ENCODE measurements at places on chromosomes 7 and 10. TPM values are rescaled to one million over a fixed set of nuclear protein-coding genes. Genes with fewer than 3 reads are reported as not detected.
A peak's percentile ranks its signal among the peaks of the same experiment; 100 is the strongest.

DNA sequence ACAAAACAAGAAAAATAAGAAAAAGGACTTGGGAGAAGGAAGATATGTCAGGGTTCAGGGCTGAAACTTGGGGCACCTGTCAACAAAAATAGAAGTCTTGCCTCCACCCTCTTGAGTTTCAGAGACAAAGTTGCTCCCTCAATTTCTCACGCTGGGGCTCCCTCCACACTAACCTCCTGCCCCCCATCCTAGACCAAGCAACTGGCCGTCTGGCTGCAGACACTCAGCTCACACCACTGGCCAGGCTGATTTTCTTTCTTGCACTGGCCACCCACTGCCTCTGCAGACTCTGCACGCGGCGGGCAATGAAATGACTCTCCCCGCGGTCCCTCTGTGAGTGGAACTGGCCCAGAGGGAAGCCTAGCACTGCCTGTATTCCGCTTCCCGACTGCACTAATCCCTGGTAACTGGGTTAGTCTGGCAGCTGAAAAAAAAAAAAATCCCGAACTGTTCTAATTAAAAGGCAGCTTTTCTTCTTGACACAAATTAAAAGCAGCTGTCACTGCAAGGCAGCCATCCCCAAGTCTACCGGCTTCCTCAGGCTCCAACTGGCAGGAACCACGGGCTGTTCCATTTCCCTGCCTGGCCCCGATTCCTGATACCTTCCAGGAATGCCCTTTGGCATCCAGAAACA lies 83.5 kb downstream of the SPDYE5 start:
- no peak for DNase-seq
- H3K4me3 ChIP-seq, result no peak overlapping the region
- H3K4me1 ChIP-seq, result no peaks in the 10 kb centered on the region

DNA sequence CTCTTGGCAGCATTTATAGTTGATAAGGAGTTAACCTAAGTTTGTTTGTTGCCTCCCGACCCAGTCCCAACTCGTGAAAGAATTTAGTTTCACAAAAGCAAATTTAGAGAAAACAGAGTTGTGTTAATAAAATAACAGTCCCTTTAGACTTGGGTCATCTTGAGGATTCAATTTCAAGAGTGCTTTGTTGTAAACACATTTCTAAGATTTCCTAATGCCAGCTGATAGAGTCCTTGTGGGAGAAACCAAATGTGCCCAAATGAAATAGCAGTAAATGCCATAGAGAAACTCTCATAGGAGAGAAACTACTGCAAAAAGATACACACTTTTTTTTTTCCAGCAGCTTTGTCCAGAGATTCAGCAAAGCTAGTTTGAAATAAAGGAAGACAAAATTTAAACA lies 211.3 kb upstream of the BMPER start:
- H3K27me3 ChIP-seq, result no peaks in the 10 kb centered on the region
- H3K4me3 ChIP-seq, result no peak overlapping the region
- no peaks in the 10 kb centered on the region for H3K36me3 ChIP-seq
- no peak for DNase-seq
- no peak overlapping the region for H3K27ac ChIP-seq

DNA sequence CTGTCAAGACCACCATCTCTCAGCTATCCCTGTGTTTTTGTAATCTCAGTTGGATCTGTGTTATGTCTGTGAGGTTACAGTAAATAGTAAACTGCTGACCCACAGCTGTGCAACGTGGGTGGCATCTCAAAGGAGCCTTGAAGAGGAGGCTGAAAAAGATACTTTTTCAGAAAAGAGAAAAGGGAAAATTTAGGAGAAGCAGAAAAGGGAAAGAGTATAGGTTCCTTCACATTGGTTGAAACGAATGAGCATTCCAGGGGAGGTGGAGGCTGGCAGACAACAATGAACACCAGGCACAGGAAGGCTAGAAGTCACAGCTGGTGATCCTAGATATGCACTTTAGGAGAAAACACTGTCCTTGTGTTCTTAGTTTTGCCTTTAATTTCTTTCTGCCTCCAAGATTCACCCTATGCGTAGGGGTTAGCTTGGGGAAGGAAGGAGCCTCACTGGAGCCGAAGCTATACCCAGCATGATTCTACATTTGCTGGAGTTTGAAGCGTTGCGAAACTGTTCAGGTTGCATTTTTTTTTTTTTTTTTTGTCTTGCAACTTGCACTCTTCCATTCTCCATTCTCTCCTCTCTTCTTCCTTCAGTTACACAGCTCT lies 18.3 kb downstream of the CPED1 start:
- peaks cover 3% of the 10 kb centered on the region for H3K4me1 ChIP-seq
- H3K27me3 ChIP-seq, result peaks cover 3% of the 10 kb centered on the region
- DNase-seq, result no peak
- H3K4me3 ChIP-seq, result no peak overlapping the region
- H3K36me3 ChIP-seq, result no peaks in the 10 kb centered on the region

DNA sequence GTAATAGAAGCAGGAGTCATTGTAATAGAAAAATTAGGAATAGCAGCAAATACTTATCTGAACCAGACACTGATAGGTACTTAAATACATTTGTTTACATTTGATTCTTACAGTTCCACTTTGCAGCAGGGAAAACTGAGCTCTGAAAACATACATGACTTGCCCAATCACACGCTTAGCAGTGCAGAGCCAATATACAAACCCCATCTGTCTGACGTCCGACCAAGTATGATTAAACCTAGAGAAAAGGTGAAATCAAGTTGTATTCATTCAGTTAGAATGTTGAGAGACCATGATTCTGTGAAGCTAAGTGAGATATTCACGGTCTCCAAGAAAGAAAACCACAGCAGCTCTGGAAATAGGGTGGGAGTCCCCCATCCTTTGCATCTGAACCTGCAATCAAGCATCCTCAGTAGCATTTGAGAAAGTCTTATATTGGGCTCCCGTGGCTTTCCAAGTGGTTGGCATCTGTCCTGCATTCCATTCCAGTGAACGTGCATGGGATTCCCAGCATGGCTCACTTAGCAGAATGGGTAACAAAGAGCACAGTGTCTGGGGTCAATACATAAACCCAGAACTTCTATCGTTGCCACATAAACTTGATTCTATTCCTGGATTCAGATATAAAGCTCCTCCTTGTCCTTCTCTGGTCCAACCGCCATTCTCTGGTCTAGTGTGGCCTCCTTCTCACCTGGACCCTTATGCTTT lies 148.7 kb upstream of the RSU1 start:
- no peak overlapping the region for H3K4me3 ChIP-seq
- H3K36me3 ChIP-seq, result no peaks in the 10 kb centered on the region
- no peak overlapping the region for H3K27ac ChIP-seq
- H3K4me1 ChIP-seq, result peaks cover 5% of the 10 kb centered on the region

GRCh38 chr7:43570688-43571365 lies 12.1 kb upstream of the STK17A start:
- no peak overlapping the region for H3K27ac ChIP-seq
- no peaks in the 10 kb centered on the region for H3K27me3 ChIP-seq
- no peak for DNase-seq
- no peaks in the 10 kb centered on the region for H3K36me3 ChIP-seq

DNA sequence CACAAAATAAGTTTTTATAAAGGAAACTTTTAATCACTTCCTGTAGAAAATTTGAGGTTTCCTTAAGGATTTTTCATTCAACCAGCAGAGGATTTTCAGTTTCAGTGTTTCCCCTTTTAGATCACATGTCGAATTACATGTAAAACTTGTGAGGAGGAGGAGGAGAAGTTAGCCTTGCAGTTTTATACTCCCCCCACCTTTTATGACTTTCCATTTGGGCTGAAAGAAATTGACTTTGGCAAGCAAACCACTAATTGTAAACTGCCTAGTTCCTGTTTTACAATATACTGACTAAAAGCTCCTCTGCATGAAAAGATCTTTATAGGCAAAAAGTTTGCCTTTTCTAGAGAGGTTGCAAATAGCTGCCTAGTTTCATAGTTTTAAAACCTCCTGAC lies 3.0 kb downstream of the BAMBI start:
- peak overlapping the region; percentile 26 for H3K27ac ChIP-seq
- H3K36me3 ChIP-seq, result peaks cover 13% of the 10 kb centered on the region
- peak overlapping the region; percentile 97 for H3K4me3 ChIP-seq
- no peak for DNase-seq
- no peaks in the 10 kb centered on the region for H3K27me3 ChIP-seq

- H3K27ac ChIP-seq, result no peak overlapping the region
- no peak for DNase-seq
- no peaks in the 10 kb centered on the region for H3K36me3 ChIP-seq
- H3K4me3 ChIP-seq, result no peak overlapping the region
- H3K4me1 ChIP-seq, result no peaks in the 10 kb centered on the region
Observed at GRCh38 chr10:34918060-34918775, 103.1 kb upstream of the PARD3 start.

GRCh38 chr10:122476333-122476695 lies 15.0 kb downstream of the HTRA1 start:
- H3K36me3 ChIP-seq, result no peaks in the 10 kb centered on the region
- peaks cover 21% of the 10 kb centered on the region for H3K27me3 ChIP-seq
- no peak overlapping the region for H3K27ac ChIP-seq
- no peak for DNase-seq
- H3K4me3 ChIP-seq, result no peak overlapping the region

- no peak within 1 kb of the TSS for H3K4me3 ChIP-seq
- no peaks in the 10 kb centered on the region for H3K36me3 ChIP-seq
- no peak for DNase-seq
- H3K4me1 ChIP-seq, result no peaks in the 10 kb centered on the region
Observed at GRCh38 chr7:14902589-14903067, at the start of gene DGKB. TSS of gene DGKB (minus strand) at chr7:14902751.

GRCh38 chr10:46309511-46310142 lies 22.8 kb downstream of the ANTXRL start:
- no peaks in the 10 kb centered on the region for H3K36me3 ChIP-seq
- no peak for DNase-seq
- no peaks in the 10 kb centered on the region for H3K4me1 ChIP-seq
- H3K4me3 ChIP-seq, result no peak overlapping the region
- H3K27ac ChIP-seq, result no peak overlapping the region

DNA sequence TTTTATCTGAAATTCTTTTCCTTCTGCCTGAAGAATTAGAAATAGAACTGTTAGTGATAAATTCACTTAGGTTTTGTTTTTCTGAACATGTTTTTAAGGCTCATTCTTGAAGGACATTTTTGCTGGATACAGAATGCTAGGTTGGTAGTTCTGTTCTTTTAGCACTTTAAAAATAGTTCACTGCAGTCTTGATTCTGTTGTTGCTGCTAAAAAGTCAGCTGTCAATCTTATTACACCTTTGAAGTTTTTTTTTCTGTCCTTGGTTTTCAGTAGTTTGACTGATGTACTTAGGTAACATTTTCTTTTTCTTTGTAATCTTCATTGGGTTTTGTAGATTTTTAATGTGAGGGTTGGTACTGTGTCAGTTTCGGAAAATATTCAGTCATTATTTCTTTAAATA lies 48.7 kb downstream of the C1GALT1 start:
- no peak overlapping the region for H3K27ac ChIP-seq
- no peak overlapping the region for H3K4me3 ChIP-seq
- DNase-seq, result no peak
- peaks cover 29% of the 10 kb centered on the region for H3K36me3 ChIP-seq

DNA sequence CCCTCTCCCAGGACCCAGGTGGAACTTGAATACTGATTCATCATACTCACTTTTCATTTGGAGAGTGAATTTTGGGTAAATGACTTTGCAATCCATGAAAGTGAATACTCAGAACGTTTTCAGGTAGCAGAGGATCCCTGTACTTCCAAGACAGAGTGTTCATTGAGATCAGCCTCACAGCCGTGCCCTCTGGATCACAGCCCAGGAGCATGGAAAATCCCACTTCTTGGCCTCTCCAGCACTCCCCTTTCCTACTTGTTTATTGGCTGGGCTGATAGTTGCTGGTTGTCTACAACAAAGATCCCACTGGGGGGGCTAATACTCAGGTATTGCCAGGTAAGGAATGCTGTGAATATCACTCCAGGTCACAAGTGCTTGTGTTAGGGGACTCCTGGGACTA lies 5.9 kb downstream of the GCK start:
- DNase-seq, result no peak
- H3K36me3 ChIP-seq, result no peaks in the 10 kb centered on the region
- no peaks in the 10 kb centered on the region for H3K4me1 ChIP-seq
- peaks cover 13% of the 10 kb centered on the region for H3K27me3 ChIP-seq

GRCh38 chr7:41046221-41046761 lies 656.6 kb downstream of the INHBA start:
- DNase-seq, result no peak
- H3K27me3 ChIP-seq, result no peaks in the 10 kb centered on the region
- H3K4me1 ChIP-seq, result peaks cover 23% of the 10 kb centered on the region
- no peaks in the 10 kb centered on the region for H3K36me3 ChIP-seq
- H3K27ac ChIP-seq, result peak overlapping the region; percentile 69

DNA sequence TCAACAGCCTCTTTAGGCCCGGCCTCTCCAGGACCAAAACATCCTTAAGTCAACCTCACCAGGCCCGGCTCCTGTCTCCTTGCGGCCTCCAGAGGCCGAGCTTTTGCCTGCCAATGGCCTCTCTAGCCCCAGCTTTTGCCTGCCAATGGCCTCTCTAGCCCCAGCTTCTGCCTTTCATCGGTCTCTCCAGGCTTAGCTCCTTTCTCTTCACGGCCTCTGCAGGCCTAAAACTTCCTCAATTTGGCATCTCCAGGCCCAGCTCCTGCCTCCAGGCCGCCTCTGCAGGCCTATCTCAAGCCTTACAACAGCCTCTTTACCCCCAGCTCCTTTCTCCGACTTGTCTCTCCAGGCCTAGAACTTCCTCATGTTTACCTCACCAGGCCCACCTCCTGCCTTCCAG lies 15.7 kb upstream of the TMEM248 start:
- no peaks in the 10 kb centered on the region for H3K36me3 ChIP-seq
- H3K4me3 ChIP-seq, result no peak overlapping the region
- no peak overlapping the region for H3K27ac ChIP-seq
- H3K4me1 ChIP-seq, result no peaks in the 10 kb centered on the region
- no peaks in the 10 kb centered on the region for H3K27me3 ChIP-seq

DNA sequence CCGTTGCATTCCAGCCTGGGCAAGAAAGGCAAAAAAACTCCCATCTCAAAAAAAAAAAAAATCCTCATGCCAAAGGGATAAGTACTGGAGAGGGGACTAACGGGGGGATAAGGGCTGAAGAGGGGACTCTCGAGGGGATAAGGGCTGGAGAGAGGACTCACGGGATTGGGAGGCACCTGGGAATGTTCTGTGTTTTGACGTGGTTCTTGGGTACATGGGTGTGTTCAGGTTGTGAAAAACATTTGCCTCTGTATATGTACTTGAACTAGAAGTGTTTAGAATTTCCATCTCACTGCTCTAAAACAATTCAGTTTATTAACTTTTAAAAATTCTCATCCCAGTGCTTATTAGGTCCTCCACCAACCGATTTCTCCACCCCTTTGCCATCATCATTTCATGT lies 4.5 kb downstream of the FKBP6 start:
- no peak overlapping the region for H3K27ac ChIP-seq
- no peak overlapping the region for H3K4me3 ChIP-seq
- peaks cover 12% of the 10 kb centered on the region for H3K4me1 ChIP-seq
- H3K36me3 ChIP-seq, result no peaks in the 10 kb centered on the region
- no peak for DNase-seq

CREM gene
- total RNA-seq, result 31.6 TPM

HECW1 gene
- total RNA-seq, result 0.09 TPM

IFRD1 gene
- 76.6 TPM for total RNA-seq

WDFY4 gene
- total RNA-seq, result 0.07 TPM

Data from progenitor cell of endocrine pancreas (in vitro differentiated cells).